ENCODE measurements at places on chromosomes 2 and 18. TPM values are rescaled to one million over a fixed set of nuclear protein-coding genes. Genes with fewer than 3 reads are reported as not detected.
A peak's percentile ranks its signal among the peaks of the same experiment; 100 is the strongest.

DNA sequence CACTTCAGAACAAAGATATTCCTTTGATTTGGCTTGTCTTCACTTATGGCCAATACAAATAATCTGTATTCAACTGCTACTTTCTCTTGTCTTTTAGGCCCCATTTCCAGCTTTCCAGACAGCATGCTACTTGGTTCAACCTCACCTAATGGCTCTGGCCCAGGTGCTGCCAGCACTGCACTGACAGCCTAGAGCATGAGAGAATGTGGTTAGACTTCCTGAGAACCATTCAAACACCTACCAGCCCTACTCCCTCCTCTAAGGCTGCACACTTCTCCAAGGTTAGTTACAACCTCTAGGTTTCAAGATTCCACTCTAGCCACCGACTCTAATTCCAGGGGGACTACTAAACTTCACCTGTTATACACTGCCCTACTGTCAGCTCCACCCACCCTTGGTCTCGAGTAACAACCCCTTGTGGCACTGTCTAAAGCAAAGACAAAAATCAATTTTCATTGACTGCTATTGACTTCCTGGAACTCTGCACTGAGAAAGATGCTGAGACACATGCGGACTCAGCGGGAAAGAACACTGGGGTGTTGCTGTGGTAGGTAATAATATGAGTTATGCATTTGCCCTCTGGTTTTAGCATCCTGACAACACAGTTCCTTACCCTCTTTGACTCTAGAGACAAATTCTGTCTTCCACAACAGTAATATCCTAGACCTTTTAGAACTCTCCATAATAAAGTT, 38.2 kb downstream of the PLEKHM3 start:
- no peak for DNase-seq

- DNase-seq: no peak
Observed at GRCh38 chr2:222304737-222305515, 6.1 kb upstream of the PAX3 start.

DNA sequence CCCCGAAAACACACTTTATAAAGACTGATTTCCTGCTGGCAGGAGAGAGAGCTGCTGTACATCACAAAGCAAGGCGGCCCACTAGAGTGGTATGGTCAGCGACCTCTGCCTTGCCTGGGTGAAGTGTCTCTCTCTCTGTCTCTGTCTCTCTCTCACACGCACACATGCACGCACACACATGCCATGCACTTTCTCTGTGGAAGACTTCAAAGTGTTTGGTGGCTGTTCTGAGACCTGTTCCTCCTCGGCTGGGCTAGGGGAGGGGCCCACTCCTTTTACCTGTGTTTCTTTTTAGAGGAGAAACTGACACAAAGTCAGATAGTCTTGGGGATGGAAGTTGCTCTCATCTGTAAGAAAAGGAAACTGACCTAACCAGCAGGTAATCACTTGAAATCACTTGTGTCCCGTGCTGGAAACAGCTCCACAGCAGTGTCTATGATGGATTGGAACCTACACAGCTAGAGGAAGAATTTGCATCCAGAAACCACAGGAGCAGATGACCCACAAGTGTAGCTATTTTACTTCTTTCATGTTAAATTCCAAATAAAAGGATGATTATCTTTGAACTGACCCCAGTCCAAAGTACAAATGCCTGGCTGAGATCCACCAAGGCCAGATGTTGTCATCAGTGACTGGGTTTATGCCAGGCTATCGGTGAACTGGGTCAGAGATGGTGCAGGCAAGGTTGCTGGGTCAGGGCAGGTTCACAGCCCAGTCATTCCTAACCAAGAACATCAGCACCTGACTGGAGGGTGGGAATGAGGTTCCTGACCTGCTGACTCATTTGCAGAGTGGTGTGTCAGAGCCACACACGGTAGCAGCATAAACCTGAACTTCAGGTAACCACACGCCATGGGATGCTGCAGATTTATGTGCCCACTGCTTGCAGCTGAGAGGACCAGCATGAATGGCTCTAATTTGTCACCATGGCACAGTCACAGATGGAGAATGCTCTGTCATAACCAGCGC, 63.0 kb downstream of the NPAS2 start:
- peak; percentile 90 for DNase-seq

GRCh38 chr18:76486574-76486973, 8.5 kb downstream of the ZNF516 start:
- DNase-seq: no peak

GRCh38 chr2:148058641-148059040, 37.8 kb downstream of the MBD5 start:
- DNase-seq: no peak

DNA sequence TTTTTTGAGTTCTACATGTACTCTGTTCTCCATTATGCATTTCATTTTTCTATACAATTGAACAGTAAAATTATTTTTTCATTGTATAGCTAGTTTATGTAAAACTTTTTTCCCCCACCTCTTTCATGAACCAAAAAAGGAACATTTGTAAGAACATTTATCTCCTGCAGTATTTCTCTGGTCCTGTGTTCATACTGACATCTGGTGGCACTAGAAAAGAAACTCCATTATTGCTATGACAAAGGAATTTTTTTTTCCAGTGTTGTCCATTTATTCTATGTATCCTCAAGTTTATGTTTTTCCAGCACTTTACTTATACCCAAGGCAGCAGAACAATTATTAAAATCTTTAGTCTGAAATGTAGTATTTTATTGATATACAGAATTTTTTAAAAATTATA, 27.4 kb upstream of the CHAC2 start:
- DNase-seq: peak; percentile 28

The CXXC1 gene
- 32.6 TPM for total RNA-seq

DNA sequence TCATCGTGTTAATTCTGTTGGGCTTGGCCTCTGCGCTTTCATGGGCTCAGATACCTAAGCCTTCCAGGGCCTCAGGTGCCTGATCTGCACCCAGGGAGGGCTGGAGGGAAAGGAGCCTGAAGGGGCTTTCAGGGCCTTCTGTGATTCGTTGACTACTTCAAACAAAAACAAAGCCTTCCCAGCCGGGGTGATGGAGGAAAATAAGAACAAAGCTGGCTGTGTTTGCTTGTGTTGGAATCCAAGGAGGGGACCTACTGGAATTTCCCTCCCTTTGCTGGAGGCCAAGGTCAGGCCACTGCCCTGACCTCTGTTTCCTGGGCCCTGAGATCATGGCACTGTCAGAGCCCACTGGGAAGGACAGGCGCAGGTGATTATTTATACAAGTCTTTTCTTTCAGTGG, 135.3 kb downstream of the KLHL29 start:
- DNase-seq: no peak

The UGT1A3 gene
- not detected for total RNA-seq

Data from bronchial epithelial cell (primary cell).